CD4-positive, alpha-beta T cell treated with Interleukin-2 at 100 ng/mL for 4 hours (primary cell): ENCODE measurements at places on chromosomes 7 and 10.
A peak's percentile ranks its signal among the peaks of the same experiment; 100 is the strongest.

DNA sequence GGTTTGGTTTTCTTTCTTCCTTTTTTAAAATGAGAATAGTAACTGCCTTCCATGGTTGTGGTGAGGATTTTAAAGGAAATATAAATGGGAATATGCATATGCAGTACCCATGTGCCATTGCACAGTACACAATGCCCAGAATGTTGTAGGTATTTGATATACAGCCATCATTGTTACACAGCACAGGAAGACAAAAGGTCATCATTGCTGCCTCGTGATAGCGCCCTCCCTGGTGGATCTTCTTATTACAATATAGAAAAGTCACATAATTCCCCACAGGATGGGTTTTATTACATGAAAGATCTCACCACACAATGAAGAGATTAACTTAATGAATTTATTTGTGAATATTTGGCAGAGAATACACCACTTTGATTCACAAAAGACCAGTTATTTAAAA lies 76.5 kb downstream of the PPP1R17 start:
- DNase-seq = no peak

GRCh38 chr7:2124604-2125345 lies 108.0 kb downstream of the MAD1L1 start:
- no peak for DNase-seq

- no peak for DNase-seq
Measured at GRCh38 chr10:79273604-79274003, 73.7 kb upstream of the PPIF start.

- DNase-seq = no peak
Measured at GRCh38 chr7:3592401-3593134, 291.5 kb downstream of the SDK1 start.

DNA sequence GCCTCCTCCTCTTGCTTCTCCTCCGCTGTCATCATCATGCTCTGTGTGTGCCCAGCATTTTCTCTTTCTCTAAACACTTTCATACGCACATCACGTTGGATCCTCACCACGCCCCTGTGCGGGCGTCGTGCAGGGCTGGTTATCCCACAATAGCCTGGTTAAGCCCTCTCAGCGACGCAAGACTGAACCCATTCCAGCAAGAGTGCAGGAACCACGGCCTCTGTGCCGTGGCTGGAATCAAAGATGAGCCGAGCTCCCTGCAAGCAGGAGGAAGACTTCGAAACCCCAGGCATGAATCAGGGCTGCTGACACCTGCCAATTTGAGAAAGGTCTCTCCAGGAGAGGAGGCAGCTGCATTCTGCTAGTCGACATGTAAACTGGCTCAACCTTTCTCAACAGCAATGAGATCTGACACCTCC lies 74.8 kb upstream of the FOXK1 start:
- DNase-seq = no peak

- DNase-seq = no peak
Measured at GRCh38 chr10:30227481-30227880, 121.6 kb downstream of the MTPAP start.

GRCh38 chr7:124550036-124550435 lies 215.6 kb downstream of the GPR37 start:
- DNase-seq = no peak

- no peak for DNase-seq
Measured at GRCh38 chr7:100089458-100090196, 858 bp downstream of the COPS6 start.

DNA sequence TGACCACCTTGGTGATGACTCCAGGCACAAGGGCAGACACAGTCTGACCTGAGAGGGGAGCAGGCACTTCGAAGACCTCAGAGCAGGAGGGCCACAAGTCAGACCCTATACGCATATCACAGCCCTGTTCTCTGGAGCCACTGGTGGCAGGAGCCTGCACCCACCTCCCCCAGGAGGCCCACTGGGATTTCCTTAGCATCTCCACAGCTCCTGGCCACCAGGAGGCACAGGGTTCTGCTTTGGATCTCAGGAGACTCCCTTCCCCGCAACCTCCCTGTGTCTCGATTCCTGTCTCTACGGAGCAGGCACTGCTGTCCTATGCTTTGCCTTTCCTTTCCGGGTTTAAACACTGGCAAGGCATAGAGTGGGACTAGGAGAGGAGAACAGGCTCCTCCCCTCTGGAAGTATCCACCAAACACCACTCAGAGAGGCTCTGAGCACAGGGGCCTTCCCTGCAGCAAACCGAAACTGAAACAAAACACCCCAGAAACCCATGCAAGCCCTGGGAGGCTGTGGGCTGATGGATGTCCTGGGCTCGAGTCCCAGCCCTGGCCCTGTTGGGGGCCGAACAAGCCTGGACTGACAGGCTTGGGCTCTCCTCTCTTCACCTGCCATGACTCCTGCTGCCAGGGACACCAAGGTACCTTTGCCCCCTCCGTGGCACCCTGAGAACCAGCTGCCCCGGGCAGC lies 166.3 kb downstream of the NEURL1 start:
- DNase-seq = peak; percentile 64

GRCh38 chr10:85859859-85860258 lies 506.7 kb downstream of the GRID1 start:
- DNase-seq = no peak

GRCh38 chr10:111127081-111127848 lies 50.4 kb downstream of the ADRA2A start:
- DNase-seq = no peak

DNA sequence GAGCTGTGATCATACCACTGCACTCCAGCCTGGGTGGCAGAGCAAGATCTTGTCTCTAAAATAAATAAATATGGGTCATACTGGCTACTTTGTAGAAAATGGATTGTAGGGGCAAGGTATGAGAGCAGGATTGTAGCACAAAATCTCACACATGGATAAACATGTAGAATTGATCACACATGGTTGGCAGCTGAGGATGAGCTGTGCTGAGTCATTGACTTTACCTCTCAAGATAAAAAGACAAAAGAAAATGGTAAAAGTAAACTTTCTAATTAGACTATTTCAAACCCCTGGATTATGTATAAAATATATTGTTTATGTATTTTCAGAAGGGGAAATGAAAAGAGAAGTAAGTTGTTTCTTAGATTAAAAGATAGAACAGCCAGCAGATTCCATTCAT lies 69.3 kb downstream of the APBB1IP start:
- no peak for DNase-seq

- DNase-seq = no peak
Measured at GRCh38 chr7:151539088-151539671, 19.5 kb upstream of the RHEB start.

GRCh38 chr10:119806334-119807130 lies 66.1 kb downstream of the MCMBP start:
- no peak for DNase-seq

- DNase-seq = no peak
Measured at GRCh38 chr10:49605216-49605938, 4.7 kb upstream of the SLC18A3 start.

DNA sequence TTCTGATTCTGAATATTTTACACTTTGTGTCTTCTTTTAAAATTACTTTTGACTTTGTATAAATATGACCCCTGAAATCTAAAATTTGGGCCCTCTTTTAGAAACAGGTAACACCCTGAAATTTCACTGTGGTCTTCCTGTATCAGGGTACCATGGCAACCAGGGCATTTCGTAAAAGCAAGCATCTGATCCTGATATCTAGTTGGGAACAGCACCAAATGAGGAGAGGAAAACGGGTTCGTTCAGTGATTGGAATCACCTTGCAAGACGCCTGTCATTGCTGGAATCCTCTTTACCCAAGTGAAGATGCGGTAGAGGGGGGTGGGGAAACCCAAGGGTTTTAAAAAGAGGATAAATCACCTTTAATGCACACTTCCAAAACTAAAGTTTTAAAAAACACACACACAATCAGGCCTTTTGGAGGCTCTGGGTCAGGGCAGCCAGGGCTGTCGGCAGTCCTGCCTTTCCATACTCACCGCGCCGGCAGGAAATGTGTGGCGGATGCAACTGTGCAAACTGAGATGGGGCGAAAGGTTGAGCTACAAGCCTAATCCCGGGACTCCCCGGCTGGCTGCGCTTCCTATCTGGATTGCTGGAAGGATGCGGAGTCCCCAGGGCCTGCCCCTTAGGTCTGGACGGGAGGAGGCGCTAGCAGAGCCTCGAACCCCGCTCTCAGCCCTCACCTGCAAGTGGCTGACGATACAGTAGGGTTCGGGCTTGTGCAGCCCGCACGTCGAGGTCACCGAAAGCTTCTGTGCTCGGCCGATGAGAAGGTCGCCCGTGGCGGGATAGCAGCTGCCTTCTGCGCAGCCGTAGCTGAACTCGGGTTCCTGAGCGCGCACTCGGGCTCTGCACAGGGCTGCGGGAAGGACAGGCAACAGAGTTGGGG lies 1.8 kb downstream of the LAMB1 start:
- no peak for DNase-seq

DNA sequence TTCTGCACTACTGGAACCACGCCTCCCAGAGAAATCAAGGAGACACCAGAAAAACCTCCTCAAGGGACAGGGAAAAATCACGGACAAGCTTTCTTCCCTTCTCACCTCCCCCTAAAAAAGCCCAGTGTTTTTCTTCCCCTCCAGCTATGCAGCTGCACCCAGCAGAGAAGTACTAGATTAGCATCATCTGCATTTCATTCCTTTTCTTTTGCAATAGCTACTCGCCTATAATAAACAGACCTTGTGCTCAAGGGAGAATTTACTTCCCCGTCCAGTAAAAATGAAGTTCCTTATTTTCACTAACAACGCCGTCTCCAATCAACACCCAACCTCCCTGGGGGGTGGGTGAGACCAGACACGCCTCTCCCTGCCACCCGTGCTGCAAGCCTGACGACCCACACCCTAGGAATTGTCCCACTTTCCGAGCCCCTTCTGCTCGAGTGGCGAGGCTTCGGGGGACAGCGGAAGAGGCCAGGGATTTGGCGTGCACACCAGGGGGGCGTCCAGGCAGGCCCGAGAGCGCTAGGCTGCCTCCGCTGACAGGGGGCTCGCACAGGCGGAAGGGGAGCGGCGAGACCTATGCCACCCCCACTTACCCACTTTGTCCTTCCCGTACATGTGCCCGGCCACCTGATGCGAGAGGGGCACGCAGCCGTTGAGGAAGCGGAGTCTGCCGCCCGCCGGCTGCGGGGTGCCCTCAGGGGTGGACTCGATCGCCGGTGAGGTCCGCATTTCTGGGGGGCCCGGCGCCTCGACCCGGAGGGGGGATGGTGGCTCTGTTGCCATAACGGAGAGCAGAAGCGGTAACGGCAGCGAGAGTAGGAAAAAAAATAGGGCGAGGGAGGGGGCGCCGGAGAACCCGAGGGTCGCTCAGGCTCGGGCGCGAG lies 625 bp downstream of the IPMK start:
- peak; percentile 35 for DNase-seq

DNA sequence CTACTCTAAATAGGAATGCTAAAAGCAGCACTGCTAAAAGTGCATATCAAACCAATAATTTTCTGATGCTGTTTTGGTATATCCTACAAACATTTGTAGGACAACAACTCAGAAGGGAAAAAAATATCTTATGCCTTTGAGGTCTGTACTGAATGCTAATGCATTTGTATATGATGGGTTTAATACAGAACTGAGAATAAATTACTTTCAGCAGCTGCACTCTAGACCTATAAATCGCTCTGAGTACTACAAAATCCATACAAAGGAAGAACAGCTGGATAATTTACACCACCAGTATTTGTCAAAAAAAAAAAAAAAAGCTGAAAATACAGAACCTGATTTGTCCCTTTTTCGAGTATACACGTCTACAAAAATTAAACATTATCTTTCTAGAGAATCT lies 344.0 kb downstream of the LRRTM3 start:
- no peak for DNase-seq

GRCh38 chr10:113252650-113253618 lies 299.9 kb upstream of the HABP2 start:
- no peak for DNase-seq

DNA sequence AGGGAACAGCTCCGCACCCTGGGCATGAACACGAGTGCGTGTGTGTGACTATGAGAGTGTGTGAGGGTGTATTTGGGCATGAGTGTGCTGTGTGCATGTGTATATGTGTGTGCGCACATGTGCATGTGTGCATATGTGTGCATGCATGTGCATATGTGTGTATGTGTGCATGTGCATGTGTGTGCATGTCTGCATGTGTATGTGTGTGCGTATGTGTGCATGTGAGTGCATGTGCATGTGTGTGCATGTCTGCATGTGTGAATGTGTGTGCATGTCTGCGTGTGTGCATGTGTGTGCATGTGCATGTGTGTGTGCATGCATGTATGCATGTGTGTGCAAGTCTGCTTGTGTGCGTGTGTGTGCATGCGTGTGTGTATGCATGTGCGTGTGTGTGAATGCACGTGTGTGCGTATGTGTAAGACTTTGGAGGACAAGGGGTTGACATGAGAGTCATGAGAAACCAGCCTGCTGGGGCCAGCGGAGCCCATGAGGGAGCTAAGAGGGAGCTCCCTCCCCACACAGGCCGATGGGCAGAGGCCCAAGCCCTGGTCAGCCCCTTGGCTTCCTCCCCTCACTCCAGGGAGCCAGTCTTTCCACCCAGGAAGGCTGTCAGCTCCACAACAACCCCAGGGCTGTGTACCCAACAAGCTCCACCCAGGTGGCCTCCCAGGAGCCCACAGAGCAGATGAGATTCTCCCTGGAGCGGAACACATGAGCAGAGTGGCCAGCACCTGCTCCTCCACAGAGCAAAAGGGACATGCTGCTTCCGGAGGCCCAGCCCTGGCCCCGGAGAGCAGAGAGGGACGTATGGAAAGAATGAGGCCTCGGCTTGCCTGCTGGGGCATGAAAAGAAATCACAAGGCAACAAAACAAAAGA lies 142.5 kb upstream of the PPP2R2D start:
- no peak for DNase-seq
